Frontal cortex (tissue), 4 donors: ENCODE measurements at places on chromosomes 13 and 19.

GRCh38 chr19:45779231-45780145, 2.8 kb downstream of the DMPK start:
- DNase-seq: peak; percentile 25

GRCh38 chr19:57934820-57935665, at the start of gene ZNF418:
ZNF418 (minus strand) TSS chr19:57935402; CDS start chr19:57933822, 1,580 bp downstream.
- peak; percentile 72 for DNase-seq

GRCh38 chr13:27619093-27619727, 1.1 kb downstream of the LNX2 start:
- no peak for DNase-seq

DNA sequence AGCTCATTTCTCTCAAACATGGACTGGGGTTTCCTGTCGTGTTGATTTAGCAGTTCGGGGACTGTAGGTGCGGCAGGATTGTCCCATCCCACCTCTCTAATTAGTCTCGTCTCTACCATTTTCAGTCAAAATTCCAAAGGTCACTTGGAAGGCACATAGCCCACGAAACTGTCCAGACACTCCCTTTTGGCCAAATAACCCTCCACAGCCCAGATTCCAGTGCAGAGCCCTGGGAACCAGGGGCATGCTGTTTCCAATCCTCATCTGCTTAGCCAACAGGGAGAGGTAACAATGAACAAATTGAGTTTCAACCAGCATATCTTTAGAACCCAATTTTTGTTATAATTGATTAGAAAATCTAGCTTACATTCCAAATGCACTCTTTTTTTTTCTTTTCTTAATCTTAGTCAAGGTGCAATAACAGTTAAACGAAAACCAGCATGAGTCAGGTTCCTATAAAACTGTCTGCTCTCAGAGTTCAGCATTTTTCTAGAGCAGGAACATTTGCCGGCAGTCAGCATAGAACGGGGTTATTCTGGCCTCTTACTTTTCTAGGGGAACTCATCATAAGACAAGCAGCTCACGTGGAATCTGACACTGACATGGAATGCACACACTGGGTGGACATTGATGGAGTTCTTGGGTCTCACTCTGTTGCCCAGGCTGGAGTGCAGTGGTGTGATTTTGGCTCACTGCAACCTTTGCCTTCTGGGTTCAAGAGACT, 14.4 kb upstream of the CEBPA start:
- DNase-seq: no peak

DNA sequence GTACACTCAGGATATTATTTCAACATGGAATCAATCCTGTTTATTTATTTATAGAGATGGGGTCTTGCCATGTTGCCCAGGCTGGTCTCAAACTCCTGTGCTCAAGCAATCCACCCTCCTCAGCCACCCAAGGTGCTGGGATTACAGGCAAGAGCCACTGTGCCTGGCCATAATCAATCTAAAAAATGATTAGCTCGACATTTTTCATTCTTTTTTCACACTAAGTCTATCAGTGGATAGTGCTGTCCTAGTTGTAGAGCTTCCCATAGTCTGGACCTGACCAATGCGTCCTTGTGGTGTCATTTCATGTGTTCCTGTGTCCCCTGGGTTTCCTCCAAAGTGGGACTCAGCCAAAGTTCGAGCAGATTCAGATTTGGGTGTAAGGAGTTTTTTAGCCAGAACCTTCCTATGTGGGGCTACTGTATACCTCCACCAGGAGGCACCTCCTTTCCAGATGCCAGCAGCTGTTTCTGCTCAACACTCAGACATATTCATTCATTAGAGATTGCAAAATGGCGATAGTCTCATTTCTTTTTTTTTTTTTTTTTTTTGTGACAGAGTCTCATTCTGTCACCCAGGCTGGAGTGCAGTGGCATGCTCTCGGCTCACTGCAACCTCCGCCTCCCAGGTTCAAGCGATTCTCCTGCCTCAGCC, 61.1 kb downstream of the MAP4K1 start:
- DNase-seq: no peak

- DNase-seq: no peak
Measured at GRCh38 chr19:14093117-14093823, 2.7 kb upstream of the SAMD1 start.
